ENCODE measurements at places on chromosomes 6 and 20.

DNA sequence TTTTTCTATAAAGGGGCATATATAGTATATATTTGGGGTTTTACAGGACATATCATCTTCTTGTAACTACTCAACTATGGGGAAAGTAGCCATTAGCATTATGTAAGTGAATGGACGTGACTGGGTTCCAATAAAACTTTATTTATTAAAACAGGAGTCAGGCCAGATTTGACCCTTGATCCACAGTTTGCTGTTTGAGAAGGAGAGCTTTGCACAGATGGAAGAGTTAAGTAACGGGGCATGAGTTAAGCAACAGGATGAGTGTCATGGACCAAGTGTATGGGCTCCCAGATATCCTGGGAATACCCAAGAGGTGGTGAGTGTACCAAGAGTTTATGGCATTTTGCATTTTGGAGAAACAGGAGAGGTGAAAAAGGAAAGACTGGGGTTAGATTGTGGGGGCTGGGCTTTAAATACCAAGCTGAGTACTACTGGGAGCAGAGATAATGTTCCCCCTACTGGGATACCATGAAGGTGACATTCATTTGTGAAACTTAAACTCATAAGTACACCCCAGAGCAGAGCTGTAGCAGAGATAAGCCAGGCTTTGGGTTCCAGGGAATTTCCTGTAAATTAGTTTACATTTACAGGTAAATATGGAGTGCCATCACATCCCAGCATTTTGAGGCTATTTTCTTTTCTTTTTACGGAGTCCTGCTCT is 18.5 kb upstream of the SCUBE3 start:
- no peak for DNase-seq

DNA sequence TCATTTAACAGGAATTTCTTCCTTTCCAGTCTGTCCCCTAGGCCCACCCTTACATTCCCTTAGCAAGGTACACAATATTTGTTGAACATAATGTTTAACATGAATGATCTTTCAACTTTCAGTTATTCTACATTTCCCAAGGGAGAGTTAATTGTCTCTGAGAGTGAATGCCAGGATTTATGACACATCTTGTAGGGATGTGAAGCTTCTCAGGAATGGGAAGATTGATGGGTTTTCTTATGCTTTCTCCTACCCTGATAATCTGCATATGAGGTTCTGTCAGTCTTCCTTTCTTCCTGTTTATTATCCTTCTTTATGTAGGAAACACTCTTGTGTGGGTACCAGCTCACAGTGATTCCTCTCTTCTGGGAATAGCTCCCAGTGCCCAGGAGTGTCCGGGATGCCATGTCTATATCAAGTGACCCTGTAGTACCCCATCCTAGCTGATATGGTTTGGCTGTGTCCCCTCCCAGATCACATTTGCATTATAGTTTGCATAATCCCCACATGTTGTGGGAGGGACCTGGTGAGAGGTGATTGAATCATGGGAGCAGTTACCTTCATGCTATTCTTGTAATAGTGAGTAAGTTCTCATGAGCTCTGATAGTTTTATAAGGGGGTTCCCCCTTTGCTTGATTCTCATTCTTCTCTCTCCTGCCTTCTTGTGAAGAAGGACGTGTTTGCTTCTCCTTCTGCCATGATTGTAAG is 7.1 kb upstream of the FYN start:
- DNase-seq = no peak

GRCh38 chr6:5529015-5529414 is 267.7 kb downstream of the FARS2 start:
- no peak for DNase-seq

DNA sequence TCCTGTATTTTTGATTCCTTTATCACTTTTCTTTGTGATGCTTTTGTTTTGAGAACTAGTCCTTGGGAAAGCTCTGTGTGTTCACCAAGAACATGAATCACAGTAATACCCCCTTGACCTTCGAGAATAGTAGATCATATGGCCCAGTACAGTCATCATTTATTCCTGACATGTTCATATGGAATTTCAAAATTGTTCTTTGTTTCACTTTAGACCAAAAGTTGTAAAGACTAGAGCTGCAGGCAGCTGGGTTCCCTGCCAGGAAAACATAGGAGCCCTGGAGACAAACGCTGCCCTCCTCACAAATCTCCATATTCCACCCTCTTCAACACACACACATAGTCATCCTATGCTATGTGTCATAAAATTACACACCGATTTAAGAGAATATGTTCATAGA is 621.2 kb upstream of the EYS start:
- no peak for DNase-seq

DNA sequence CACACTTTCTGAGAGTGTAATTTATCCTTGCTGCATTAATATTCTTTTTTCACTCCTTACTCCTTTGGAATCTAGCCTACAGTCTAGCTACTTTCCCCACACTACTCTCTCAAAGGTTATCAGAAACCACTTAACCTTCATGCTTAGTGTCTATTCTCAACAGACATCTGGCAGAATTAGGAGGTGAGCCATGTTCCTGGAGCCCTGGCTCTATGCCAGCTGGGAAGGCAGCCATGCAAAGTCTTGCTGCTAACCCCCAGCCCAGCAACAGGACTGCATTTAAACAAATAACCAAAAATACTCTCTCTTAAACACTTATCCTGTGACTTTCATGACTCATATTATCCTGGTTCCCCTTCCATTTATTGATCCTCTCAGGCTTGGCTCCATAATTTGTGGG is 260.2 kb downstream of the BCKDHB start:
- no peak for DNase-seq

GRCh38 chr20:59784365-59784764 is 149.1 kb downstream of the SYCP2 start:
- no peak for DNase-seq

GRCh38 chr6:69331886-69332285 is 464.9 kb downstream of the LMBRD1 start:
- no peak for DNase-seq

GRCh38 chr6:52994839-52995088 is 320 bp downstream of the GSTA4 start:
- DNase-seq = no peak

DNA sequence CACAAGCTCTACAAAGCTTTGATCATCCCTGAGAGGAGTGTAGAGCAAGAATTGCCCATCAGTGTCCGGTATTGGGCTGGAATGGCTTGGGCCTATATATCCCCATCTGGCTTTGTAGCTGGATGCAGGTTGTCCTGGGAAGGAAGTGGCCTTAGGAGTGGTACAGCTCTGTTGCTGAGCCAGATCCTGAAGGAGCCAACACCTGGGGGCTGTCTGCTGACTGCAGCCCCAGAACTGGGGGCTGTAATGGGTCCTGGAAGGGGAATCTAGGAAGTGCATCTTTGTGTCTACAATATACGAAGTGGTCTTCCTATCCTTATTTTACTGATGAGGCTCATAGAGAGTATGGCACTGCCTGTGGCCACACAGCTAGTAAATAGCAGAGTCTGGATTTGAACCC is 145.9 kb downstream of the CDC5L start:
- no peak for DNase-seq

- DNase-seq = no peak
Observed at GRCh38 chr20:1225263-1225782, 521 bp upstream of the RAD21L1 start.

DNA sequence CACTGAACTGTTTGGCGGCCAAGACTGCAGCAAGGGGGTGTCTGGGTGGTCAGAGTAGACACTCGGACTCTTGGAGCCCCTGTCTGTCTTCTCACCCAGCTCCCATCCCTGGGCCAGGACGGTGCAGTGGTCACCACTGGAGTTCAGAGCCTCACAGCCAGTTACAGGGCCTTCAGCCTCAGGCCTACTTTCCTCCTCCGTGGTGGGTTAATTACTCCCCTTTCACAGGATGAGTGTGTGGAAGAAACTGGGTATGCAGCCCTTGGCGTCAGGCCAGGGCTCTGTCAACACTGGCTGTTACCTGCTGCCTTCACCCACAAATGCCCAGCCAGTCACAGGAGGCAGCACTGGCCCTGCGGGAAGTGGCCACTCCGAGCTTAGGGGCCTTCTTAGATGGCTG is 1.8 kb upstream of the YTHDF1 start:
- DNase-seq = no peak

GRCh38 chr6:109772883-109773431 is 81.9 kb downstream of the FIG4 start:
- no peak for DNase-seq

DNA sequence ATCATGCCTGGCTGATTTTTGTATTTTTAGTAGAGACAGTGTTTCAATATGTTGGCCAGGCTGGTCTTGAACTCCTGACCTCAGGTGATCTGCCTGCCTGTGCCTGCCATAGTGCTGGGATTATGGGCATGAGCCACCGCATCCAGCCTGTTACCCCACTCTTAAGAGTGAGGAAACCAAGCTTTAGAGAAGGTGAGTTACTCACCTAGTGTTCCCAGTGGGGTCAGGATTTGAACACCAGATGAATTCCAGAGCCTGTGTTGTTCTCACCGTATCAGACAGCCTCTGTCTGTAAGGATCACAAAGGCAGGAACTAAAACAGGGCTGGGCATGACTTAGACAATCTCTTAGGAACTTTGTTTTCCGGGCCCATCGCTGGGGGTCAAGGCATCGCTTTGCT is 9.4 kb upstream of the FANCE start:
- DNase-seq = no peak

DNA sequence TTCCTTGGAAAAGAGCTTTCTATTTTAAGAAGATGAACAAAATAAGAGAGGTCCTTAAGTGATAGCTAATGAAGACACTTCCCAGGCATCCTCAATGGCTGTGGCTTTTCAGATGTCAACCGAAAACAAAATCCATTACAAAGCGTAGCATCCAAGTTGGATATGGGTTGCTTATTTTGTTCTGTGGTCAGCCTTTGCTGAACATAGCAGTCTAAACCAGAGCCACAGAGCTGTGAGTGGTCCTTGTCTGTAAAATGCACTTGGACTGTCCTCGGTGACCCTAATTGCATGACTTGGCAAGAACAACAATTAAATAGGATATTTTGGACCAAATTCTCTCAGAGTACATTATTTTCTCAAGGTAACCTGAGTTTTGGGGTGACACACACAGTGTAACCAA is 10.4 kb upstream of the BFSP1 start:
- no peak for DNase-seq

- no peak for DNase-seq
Observed at GRCh38 chr6:154319231-154319858, 37.3 kb downstream of the IPCEF1 start.

DNA sequence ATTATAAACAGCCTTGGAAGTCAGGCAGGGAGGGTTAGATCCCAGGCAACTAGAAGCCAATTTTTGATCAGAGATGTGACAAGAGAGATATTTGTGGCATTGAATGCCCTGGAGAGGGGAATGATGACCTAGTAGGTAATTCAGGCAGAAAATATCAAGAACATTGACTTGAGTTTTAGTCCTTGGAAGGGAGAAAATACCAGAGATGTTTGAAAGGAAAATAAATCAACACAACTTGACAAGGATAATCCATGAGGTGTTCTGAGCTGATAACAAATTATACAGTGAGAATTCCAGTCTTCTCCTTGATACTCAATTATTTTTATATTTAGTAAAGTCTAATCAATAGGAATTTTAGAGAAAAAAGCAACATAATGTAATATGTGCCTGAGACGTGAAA is 10.6 kb upstream of the MARCKS start:
- DNase-seq = no peak

GRCh38 chr6:41298785-41299502 is 12.5 kb upstream of the TREM1 start:
- DNase-seq = no peak

DNA sequence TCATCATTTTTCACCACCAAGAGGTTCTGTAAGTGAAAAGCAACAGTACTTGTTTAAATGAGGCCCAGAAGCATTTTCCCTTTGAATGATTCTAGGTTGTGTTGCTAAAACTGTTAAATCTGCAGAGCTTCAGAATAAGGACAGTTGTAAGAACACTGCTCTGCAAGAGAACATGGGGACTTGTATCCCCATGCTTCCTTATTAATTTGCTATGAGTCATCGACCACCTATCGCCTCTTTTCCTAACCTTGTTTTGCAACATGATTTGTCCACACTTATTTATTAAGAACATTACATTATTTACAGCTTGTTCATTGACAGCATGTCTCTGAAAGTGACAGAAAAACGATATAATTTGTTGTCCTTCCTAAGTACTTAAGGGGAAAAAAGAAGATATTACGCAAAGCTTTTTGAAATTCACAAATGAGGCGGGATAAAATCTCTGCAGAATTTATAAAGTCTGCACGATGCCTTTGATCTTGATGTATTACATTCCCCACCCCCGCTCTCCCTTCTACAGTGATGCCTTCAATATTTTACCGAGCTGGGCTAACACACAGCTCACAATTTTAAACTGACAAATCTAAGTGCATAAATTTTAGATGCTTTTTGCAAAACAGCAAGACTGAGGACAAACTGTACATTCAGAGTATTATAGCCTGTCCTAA is 220.0 kb upstream of the SPTLC3 start:
- DNase-seq = no peak

GRCh38 chr6:157025437-157025836 is 248.3 kb downstream of the ARID1B start:
- no peak for DNase-seq

DNA sequence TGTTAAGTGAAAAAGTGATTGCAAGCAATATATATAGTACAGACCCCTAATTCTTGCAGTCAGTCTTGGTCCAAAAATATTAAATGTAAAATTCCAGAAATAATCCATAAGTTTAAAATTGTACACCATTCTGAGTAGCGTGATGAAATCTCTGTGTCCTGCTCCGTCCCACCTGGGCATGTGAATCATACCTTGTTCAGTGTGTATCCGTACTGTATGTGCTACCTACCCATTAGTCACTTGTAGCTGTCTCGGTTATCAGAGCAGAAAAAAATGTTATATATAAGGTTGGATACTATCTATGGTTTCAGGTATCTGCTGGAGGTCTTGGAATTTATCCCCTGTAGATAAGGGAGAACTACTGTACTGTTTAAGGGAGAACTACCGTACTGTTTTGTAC is 16.3 kb downstream of the IRAK1BP1 start:
- no peak for DNase-seq

GRCh38 chr20:50575865-50576720 is 65.9 kb downstream of the PTPN1 start:
- peak; percentile 44 for DNase-seq

DNA sequence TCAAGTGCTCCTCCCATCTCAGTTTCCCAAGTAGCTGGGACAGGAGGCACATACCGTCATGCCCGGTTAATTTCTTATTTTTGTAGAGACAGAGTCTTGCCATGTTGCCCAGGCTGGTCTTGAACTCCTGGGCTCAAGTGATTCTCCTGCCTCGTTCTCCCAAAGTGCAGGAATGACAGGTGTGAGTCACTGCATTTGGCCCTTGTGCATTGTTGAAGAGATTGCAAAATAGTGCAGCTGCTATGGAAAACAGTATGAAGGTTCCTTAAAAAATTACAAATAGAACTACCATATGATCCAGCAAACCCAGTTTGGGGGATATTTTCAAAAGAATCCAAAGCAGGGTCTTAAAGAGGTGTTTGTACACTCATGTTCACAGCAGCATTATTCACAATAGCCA is 69.1 kb downstream of the GJA10 start:
- DNase-seq = no peak

DNA sequence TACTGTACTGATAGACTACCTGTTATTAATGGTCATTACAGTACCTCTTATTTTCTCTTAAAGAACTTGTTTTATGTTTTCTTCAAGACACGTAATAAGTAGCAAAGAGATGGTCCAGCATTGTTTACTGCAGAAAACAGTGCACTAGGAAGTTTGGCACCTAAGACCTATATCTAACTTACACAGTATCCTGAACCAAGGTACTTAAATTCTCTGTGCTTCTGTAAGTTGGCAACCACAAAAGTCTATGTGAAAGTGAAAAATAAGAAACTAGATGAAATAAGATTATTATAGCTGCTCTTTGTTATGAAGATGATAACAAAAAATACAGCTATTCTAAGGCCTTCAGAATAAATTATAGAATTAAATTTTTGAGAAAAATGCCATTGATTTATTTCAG is 411.7 kb upstream of the SOX4 start:
- no peak for DNase-seq

GRCh38 chr6:84042603-84043002 is 9.0 kb downstream of the MRAP2 start:
- DNase-seq = no peak

Data from activated T-helper 1 cell treated with anti-CD3 and anti-CD28 coated beads, Interleukin-2, amount 50 U/mL, for 16 hours (primary cell).